ENCODE measurements at places on chromosomes 2 and 18.

DNA sequence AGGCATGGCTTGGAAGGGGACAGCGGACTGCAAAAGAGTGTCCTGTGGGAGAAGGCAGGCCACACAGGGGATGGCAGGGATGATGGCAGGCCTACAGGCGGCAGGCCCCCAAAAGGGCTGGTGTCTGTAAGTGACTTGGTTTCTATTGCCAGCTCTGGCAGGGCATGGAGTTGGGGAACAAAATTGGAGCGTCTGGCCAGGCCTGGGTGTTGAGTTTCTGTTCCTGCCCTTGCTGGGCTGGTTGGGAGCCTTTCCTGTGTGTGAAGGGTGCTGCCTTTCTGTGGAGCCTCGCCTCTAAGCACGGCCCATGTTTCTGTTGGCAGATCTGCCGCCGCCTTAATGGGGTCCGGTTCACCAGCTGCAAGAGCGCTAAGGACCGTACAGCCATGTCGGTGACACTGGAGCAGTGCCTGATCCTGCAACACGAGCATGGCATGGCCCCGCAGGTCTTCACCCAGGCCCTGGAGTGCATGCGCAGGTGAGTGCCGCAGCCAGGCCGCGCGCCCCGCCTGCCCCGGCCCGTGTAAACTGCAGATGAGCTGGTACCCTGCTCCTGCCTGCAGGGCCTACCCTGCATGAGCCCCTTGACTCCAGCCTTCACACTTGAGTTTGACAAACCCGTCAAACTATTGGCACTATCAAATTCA, 31.5 kb downstream of the COA5 start:
- no peak for DNase-seq

DNA sequence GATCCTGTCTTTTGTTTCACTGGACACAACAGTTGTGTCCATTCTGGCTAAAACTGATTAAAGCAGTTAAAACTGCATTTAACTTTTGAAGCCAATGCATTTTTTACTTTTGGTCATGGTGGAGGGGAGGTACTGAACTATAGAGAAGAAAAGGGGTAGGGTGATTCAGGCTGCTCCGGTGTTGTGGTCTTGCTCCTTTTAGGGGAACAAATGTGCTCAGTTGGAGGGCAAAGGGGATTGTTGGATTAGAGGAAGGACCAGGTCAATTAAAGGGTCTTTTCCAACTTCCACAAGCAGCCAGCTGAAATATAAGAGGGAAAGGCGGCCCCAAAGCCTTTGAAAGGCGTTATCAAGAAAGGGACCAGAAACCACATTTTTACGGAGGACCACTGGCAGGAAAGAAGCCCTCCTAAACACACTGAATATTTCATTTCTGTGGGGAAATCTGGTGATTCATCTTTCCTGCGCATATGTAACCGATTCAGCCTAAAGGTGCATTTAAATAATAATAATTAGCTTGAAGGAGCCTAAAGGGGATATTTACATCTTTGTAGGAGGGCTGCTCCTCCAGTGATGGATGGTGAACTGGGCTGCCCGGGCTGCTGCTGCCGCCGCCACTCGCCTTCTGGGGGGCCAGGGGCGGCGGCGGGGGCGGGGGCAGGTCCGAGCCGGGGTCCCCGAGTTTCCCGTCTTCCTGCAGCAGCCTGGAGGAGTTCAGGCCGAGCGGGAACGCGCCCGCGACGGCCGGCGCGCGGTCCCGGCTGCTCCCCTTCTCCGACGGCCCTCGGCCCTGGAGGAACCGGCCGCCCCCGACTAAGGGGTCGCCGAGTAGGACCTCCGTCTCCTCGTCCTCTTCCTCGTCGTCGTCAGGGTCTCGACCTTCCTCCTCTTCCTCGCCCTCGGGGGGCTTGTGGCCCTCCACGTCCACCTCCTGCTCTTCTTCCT, 5.2 kb downstream of the SKOR2 start:
- no peak for DNase-seq

- DNase-seq: no peak
These were observed 14.2 kb downstream of the TNFRSF11A start for GRCh38 chr18:62339106-62339988.

DNA sequence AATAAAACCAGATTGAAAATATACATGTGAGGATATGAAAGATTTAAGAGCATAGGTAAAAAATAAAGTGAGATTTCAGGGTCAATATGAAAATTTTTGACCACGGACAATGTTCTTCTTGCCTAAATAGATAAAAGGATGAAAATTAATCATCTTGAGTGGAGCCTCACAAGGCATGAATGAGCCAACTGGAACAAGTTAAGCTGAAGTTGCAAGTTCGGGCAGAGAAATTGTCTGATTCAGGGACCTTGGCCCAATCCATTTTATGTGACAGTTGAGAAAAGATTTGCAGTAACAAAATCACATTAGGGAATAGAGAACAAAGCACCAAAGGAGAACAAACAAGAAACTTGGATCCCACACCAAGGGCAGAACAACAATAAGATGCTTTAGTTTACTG, 305.3 kb downstream of the TMX3 start:
- DNase-seq: no peak

DNA sequence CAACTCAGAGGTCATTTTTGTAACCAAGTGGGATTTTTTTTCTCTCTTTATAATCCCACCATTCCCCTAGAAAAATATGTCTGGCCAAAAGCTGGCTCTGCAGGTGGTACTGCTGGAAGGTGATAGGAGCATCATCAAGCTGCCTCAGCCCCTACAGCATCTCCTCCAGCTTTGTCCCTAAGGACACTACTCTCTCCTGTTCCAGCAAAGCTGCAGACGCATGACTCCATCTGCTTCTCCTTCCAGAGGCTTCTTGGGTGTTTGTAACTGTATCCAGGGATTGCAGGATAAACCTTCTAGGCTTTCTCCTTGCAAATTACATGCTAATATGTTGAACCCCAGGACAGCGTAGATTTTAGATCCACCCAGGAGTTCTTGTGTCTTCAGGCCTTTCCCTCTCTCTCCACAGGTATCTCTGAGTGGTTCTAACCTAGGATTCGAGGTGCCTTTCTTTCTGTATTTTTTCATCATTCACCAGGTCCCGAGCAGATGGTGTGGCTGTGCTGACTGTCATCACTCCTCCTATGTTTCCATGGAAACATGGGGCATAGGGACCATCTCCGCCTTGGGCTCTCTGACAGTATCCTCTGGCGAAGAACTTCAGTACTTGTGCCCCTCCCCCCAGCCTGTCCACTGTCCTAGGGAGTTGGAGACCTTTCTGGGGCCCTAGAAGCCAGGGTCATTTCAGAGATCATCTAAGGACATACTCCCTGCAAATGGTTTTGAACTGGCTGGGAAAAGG, 34.3 kb downstream of the AFF3 start:
- no peak for DNase-seq

DNA sequence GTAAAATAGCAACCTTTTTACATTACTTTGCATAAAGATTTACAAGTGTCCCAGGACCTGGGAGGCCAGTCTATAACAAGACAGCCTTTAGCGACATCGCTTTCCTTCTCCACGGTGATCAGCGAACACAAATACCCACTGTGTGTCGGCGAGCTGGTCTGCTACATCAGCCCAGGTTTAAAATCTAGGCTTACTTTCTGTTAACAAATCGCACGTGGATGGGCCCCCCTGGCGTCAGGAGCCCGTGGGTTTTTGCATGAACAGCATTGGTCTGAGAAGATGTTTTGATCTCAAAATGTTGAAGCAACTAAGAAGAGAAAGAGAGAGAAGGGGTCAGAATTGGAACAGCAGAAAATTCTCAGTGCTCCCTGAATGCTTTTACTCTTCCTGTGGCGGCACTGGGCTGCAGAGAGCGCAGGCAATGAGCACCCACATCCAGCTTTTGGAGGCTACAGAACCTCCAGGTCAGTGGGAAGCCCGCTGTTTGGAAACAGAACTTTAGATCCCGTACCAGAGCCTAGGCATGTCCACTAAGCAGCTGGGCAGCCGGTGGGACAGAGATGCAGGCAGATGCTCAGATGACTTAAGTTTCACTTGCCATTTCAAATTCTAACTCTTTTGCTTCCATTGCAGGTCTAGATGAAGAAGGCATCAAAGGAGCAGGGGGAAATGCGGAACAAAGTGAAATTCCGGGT, 32.9 kb downstream of the CYP27C1 start:
- DNase-seq: no peak

- DNase-seq: no peak
These were observed 175.4 kb downstream of the THADA start for GRCh38 chr2:43420389-43420801.

DNA sequence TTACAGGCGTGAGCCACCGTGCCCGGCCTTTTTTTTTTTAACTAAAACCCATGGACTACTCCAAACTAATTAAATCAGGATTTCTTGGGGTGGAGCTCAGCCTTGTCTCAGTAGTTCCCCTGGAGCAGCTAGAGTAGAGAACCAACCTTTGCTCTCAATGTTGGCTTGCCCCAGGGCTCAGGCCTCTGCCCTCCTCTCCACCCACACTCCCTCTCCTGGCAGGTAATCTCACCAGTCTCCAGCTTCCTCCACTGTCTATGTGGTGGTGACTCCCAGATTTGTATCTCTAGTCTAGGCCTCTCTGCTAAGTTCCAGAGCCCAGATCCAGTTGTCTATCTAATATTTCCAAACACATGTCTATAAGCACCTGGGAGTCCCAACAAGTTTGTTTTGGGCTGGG, 9.6 kb upstream of the MTA3 start:
- no peak for DNase-seq

DNA sequence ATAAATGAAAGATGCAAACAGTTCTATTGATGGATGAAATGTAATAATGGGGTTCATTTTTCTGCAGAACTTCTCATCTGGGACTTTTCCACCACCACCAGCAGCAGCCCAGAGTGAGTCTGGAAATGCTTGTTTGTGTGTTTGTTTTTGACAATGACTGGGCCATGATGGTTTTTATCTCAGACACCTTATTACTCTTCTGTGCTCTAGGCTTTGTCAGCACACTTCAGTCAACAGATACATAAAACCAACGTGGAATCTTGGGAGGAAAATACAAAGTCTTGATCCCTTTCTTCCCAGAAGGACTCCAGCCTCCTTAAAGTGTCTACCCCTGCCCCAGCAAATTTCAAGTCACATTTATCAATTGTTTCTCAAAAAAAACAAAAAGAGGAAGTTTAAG, 134.0 kb downstream of the MREG start:
- DNase-seq: no peak

- no peak for DNase-seq
These were observed 535.7 kb downstream of the DCC start for GRCh38 chr18:52875725-52876124.

DNA sequence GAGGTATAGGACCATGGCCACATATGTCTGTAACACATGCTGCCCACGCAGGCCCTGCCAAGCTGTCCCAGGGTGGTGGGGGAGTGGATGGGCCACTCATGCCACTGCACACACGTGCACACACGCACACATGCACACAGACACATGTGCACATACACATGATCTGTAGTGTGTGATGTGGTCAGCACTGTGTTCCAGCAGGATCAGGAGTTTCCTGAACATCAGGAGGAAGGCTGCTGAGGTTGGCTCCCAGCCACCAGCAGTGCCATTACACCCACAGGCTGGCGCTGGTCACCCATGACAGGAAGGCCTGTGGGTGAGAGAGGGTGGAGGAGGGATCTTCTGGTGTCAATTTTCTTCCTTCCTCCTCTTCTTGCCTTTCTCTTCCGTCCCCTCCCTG, 44.7 kb downstream of the POMC start:
- no peak for DNase-seq

- DNase-seq: no peak
These were observed 1110.6 kb downstream of the TSN start for GRCh38 chr2:122866095-122866494.

- DNase-seq: no peak
These were observed 39.7 kb upstream of the PNPT1 start for GRCh38 chr2:55733335-55733734.

GRCh38 chr2:214730248-214730647, 79.2 kb downstream of the BARD1 start:
- DNase-seq: no peak

DNA sequence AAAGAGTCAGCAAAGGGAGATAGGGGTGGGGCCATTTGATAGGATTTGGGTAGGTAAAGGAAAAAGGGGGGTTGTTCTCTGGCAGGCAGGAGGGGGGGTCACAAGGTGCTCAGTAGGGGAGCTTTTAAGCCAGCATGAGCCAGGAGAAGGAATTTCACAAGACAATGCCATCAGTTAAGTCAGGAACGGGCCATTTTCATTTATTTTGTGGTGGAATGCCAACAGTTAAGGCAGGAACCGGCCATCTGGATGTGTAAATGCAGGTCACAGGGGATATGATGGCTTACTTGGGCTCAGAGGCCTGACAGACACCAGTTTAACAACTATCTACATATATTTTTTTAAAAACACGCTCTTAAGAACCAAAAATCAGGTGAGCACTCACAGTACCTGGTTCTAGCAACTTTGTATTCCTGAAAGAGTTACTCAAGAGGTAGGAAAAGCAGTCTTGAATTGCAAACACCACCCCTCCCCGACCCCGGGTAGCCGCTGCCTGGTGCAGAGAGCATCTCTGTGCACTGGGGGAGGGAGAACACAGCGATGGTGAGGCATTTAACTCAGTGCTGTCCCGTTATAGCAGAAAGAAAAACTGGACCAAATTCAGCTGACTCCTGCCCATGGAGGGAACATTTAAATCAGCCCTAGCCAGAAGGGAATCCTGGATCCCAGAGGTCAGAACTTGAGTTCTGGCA, 414.5 kb upstream of the KLHL29 start:
- no peak for DNase-seq

- DNase-seq: no peak
These were observed 18.4 kb upstream of the WIPF1 start for GRCh38 chr2:174615871-174616436.

DNA sequence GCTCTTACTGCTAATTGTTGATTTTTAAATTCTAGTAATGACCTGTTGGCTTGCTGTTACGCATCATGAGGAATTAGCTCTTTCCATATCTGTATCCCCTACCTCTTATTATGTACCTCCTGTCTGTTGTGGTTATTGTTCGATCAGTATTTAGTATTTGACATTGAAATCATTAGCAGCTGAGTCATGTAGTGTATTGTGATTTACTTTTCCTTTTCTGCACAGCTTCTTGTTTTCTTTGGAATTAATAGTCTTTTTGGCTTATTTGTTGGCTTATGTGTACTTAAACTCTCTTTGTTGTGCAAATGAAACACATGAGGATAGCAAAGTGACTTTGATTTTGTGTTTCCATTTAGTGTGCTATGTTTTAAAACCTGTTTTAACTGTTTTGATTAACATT, 4.3 kb downstream of the EPB41L5 start:
- DNase-seq: no peak

GRCh38 chr18:58949031-58949430, 84.4 kb downstream of the ZNF532 start:
- no peak for DNase-seq

DNA sequence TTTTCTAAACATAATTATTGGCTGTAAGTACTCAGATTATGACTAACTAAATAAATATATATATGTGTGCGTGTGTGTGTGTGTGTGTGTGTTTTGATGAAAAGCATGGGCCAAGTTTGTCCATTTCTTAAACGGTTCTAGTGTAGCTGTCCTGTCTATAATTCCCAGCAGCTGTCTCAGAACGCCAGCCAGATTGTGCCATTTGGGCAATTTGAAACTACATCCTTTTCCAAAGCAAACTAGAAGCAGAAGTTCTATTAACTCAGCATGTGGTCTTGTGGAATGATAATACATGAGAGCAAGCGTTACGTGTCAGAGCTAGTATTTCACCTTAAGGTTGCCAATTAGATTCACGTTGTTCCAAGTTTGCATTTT, 1.7 kb downstream of the ARHGAP28 start:
- no peak for DNase-seq

GRCh38 chr2:96503637-96504243, 1.4 kb downstream of the NEURL3 start:
- no peak for DNase-seq

- no peak for DNase-seq
These were observed 275.3 kb downstream of the HRH4 start for GRCh38 chr18:24735624-24736231.

GRCh38 chr2:100418406-100418962, 1.0 kb upstream of the CHST10 start:
- no peak for DNase-seq

Data from GM18507 (cell line).